NCI-H1694 (cell line): ENCODE measurements at places on chromosomes 11 and 22.

- DNase-seq, result no peak
Measured at GRCh38 chr11:69333149-69333710, 39.3 kb downstream of the MYEOV start.

- DNase-seq, result no peak
Measured at GRCh38 chr11:102798012-102798746, at the start of gene MMP1. Gene MMP1, minus strand, starts transcription at chr11:102798160. Its CDS starts 68 bp downstream, at chr11:102798092.

DNA sequence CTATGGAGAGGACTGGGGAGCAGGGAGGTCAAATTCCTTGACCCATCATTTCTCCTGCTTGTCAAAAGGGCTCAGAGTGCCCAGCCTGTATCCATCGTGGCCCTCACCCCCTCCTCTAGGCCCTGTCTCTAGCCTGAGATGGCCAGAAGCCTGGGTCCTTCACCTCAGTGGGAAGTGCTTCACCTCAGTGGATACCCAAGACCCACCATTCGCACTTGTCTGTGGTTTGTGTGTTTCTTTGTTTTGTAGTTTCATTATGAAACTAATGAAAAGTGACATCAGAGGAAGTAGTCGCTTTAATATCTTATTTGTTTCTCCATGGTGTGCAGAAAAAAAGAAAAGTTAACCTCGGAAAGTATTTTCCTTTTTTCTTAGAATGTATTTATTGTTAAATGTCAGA, 194.0 kb upstream of the CADM1 start:
- DNase-seq, result no peak

GRCh38 chr11:30893318-30893717, 307.2 kb upstream of the MPPED2 start:
- DNase-seq, result no peak

DNA sequence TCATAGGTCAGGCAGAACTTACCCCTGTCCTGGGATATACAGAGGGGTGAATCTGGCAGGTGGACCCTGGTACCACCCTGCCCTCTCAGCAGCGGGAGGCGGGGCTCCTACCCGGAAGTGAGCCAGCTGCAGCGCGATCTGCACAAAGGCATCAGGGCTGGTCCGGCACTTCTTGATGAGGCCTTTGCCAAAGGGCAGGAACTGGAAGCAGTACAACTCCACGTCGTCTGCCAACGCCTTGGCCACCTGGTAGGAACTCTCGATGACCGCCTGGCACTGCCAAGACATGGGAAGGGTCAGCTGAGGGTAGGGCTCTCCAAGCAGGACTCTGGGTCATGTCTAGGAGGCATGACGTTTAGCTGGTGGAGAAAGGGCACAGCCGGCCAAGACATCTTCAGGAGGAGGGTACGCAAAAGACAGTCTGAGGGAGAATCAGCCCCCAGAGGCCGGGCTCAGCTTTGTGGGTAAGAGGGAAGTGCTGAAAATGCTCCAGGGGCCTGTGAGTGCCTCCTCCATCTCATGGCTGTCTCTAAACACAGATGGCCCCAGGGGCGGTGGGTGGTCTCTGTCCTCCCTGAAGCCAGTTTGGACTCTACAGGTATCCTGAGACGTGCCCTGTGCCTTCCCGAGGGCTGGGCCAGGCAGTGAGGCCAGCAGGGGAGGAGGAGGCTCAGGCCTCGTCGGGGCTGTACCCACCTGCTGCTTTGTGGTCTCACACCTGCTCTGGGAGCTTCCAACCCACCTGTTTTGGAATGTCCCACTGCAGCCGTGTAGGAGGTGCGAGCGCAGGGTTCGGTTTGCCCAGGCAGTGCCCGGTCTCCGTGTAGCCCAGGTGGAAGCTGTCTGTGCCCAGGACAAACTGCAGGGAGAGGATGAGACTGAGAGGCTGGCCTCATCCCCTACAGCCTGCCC, 6.7 kb downstream of the CPT1B start:
- DNase-seq, result no peak

- DNase-seq, result no peak
Measured at GRCh38 chr11:58731819-58732218, at the start of gene GLYAT. Gene GLYAT, minus strand, starts transcription at chr11:58731943. Its CDS starts 7,447 bp downstream, at chr11:58724496.

DNA sequence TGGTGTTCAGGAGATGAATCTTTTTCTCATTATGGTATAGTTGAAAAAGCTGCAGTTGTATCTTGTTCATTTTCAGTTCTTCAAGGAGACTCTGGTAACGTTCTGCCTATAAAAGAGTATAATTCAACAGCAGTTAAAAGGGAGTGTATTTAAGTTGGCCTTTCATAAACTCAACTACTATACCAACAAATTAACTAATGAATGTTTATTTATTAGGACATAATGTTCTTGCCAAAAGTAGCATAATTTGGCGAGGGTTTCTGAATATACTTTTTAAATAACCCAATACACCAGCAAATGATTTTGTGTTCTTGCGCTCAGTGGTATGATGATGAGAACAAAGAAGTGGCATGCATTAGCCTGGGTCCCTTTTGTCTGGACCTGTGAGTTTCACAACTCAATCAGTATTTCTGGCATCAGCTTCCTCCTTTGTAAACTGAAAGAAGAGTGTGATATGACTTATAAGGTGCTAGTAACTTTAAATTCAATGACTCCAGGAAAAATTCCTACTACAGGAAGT, 10.9 kb downstream of the SMC1B start:
- DNase-seq, result no peak

- DNase-seq, result no peak
Measured at GRCh38 chr22:43473031-43473430, 61.2 kb downstream of the MPPED1 start.

DNA sequence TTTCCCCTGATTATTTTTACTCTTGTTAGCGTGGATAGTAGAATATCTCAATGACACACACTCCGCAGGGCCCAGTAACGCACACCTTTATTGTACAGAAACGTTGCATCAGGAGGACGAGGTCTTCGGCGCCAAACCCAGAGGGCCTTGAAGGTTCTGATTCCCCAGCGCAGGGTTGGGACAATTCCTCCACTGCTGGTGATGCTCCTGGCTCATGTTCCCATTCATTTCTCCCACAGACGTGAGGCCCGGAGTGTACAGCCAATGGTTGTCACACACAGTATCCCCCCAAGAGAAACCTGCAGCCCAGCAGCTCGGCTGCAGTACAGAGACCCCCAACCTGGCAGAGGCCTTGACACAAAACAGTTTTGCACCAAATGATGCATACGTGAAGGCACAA, 6.1 kb upstream of the ANO1 start:
- DNase-seq, result no peak

GRCh38 chr11:61780581-61781162, 11.7 kb downstream of the TMEM258 start:
- DNase-seq, result no peak

DNA sequence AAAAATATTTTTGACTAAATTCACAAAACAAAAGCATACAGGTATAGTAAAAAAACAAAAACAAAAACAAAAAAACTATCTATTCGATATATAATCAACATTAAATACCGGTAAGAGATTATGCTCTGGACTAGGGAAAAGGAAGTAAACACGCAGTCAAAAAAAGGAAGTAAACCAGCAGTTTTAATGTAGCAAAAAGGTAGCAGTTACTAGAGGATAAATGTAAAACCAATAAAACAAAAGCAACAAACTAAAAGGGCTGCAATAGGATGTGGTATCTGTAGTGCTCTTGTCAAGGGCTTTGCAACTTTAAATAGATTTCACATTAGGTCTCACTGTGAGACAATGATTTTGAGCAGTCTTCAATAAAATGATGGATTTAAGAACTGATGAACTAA, 2.4 kb downstream of the TRIM22 start:
- no peak for DNase-seq

- DNase-seq, result no peak
Measured at GRCh38 chr11:130765951-130766649, 150.2 kb downstream of the SNX19 start.

DNA sequence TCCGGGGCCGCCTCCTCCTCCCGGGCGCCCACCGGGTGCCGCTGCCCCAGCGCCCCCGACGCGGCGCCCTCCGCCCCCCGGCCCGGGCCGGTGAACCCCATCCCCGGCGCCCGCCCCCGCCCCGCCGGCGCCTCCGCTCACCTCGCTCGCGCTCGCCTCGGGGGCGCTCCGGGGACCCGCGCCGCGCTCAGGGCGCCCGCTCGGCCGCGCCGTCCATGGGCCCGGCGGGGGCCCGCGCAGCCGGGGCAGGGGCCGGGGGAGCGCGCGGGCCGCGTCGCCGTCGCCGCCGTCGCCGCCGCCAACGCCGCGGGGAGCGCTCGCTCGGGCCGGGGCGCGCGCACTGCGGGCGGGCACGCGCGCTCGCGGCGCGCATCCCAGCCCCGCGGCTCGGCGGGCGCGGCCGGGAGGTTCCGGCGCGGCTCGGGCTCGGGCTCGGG, 293 bp downstream of the DUSP8 start:
- no peak for DNase-seq

DNA sequence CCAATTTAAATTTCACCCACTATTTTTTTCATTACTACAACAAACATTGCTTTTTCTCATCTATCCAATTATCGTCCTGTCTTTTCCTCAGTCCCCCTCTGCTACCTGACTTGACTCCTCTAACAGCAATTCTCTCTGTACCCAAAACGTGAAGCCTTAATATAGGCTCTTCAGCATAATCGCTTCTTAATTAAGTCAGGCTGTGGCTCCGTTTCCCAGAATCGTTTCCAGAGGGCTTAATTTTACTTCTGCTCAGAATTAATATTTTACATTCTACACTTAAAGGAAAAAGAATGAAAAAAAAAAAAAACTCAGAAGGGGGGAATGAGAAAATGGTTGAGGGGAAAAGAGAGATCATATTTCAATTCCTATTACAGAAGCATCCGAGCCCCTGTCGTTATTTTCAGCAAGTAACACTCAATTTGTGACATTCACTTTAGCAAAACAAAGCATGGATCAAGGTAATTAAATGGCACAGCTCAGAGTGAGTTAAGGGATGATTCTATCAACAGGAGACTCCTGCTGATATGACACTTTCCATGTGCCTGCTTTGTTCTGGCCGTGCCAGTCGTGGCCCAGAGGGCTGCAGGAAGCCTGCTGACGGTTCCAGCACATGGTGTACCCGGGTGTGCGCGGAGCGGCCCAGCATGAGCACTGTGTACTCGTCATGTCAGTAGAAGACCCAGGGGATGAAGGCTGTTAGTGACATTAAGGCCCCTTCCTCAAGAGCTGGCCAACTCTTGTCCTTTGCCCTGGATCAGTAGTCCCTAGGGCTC, 272.5 kb downstream of the NTM start:
- DNase-seq, result no peak

DNA sequence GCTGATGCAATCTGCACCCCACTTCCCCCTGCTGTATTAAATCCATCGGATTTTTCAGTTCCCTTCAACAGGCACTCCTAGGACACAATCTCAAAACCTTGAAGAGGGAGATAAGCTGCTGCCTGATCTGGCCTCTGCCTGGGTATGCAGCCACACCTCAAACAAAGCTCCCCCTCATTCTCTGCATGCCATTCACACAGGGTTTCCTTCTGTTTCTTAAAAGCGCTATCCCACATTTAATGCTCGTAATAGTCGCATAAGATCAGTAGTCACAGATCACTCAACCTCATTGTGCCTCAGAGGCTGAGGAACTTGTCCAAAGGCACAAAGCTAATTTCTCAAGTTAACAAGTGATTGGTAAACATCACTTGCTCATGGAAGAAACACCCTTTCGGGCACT, 34.0 kb downstream of the UQCR10 start:
- DNase-seq, result no peak

GRCh38 chr11:66324664-66325063, 7.8 kb upstream of the CD248 start:
- no peak for DNase-seq

GRCh38 chr22:48391820-48392219, 1435.9 kb downstream of the BRD1 start:
- DNase-seq, result no peak

GRCh38 chr22:27990879-27991278, 71.8 kb upstream of the PITPNB start:
- no peak for DNase-seq

- no peak for DNase-seq
Measured at GRCh38 chr11:73531386-73531785, 66.5 kb downstream of the FAM168A start.

DNA sequence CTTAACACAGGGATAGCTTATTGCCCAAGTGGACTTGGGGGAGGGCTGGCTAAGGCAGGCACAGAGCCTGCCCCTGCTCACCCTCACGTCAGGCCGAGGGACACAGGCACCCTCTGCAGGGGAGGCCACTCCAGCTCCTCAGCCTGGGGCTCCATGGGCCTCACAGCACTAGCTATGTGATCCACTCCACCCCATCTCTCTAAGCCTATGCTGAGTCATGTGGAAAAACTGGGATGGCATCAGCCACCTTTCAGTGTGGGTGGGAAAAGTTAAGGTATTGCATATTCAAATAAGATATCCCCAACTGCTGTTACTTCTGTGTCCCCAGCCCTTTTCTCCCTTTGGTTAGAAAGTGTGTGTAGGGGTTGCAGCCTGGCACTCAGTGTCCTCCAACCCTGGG, 22.3 kb downstream of the RANGAP1 start:
- no peak for DNase-seq

- DNase-seq, result no peak
Measured at GRCh38 chr11:65844231-65844872, 10.6 kb downstream of the SNX32 start.

GRCh38 chr22:33666961-33667619, 253.2 kb downstream of the LARGE1 start:
- no peak for DNase-seq

DNA sequence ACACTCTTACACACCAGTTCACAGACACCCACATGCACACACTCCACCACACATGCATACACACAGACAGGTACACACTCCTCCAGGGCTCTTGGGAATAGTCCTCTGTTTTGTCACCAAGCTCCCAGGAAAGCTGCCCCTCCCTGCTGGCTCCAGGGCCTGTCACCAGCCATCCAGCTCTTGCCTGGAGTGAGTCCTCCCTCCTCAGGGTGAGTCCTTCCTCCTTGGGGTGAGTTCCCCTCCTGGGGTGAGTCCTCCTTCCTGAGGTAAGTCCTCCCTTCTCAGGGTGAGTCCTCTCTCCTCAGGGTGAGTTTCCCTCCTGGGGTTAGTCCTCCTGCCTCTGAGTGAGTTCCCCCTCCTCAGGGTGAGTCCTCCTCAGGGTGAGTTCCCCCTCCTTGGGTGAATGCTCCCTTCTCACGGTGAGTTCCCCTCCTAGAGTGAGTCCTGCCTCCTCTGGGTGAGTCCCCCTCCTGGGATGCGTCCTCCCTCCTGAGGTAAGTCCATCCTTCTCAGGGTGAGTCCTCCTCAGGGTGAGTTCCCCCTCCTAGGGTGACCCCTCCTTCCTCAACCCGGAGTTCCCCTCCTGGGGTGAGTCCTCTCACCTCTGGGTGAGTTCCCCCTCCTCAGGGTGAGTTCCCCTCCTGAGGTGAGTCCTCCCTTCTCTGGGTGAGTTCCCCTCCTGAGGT, 100.6 kb upstream of the FGF3 start:
- no peak for DNase-seq

- DNase-seq, result no peak
Measured at GRCh38 chr11:6440906-6441358, at the start of gene HPX. Gene HPX, minus strand, starts transcription at chr11:6440987. Its CDS starts 24 bp downstream, at chr11:6440963.

GRCh38 chr11:44858796-44859527, 91.7 kb downstream of the TP53I11 start:
- DNase-seq, result peak; percentile 27
